ENCODE measurements at places on chromosomes 5 and 9.

- no peak for DNase-seq
Measured at GRCh38 chr5:131256507-131256823, 7.4 kb upstream of the CDC42SE2 start.

GRCh38 chr5:96284727-96285389 lies 148.2 kb downstream of the PCSK1 start:
- no peak for DNase-seq

DNA sequence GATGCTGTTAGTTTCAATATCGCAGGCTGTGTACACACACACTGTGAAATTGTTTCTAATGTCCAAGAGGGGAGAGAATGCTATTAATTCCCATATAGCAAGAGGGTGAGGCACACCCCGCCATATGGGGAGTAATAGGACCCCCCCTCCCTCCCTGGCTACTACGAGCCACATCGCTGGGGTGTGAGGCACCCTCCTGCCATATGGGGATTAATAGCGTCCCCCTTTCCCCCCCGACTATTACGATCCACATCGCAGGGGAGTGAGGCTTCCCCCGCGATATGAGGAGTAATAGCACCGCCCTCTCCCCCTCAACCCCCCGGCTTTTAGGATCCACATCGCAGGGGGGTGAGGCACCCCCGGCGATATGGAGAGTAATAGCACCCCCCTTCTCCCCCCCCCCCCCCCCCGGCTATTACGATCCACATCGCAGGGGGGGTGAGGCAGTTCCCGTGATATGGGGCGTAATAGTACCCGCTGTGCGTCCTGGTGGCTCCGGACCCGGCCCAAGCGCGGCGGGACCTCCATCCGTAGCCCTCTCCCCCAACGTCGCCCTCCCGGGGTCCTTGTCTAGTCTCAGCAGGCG lies 494 bp upstream of the STK32A start:
- DNase-seq: no peak

DNA sequence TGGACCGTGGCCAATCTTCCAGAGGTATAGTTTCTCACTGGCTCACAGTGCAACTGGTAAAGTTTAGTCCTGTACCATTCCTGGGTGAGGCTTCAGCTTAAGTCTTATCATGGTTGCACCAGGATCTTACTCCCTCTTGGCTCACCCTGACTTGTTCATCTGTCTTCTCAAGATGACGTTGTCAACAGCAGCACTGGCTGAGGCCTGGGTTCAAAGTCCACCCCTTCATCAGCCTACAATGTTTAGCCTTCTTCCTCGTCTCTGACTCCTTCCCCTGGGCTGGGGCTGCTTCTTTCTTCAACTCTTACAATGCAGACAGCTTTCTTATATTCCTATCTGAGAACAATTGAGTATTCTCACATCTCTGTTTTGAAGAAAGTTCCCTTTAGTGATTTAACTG lies 311.1 kb upstream of the CLINT1 start:
- no peak for DNase-seq

DNA sequence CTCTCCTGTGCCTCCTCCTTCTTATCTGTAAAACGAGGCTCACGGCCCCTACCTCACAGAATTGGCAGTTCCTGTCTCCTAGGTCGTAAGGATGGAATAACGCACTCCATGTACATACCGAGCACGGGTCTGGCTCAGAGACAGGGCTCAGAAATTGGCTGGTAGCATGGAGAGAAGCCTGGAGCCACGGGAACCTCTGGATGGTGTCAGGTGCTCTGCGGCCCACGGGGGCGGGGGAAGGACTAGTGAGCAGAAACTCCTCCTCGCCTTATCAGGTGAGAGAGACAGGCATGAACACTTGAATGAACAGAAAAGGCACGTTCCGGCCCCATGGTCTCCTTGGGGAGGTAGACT lies 15.4 kb upstream of the C5orf47 start:
- no peak for DNase-seq

DNA sequence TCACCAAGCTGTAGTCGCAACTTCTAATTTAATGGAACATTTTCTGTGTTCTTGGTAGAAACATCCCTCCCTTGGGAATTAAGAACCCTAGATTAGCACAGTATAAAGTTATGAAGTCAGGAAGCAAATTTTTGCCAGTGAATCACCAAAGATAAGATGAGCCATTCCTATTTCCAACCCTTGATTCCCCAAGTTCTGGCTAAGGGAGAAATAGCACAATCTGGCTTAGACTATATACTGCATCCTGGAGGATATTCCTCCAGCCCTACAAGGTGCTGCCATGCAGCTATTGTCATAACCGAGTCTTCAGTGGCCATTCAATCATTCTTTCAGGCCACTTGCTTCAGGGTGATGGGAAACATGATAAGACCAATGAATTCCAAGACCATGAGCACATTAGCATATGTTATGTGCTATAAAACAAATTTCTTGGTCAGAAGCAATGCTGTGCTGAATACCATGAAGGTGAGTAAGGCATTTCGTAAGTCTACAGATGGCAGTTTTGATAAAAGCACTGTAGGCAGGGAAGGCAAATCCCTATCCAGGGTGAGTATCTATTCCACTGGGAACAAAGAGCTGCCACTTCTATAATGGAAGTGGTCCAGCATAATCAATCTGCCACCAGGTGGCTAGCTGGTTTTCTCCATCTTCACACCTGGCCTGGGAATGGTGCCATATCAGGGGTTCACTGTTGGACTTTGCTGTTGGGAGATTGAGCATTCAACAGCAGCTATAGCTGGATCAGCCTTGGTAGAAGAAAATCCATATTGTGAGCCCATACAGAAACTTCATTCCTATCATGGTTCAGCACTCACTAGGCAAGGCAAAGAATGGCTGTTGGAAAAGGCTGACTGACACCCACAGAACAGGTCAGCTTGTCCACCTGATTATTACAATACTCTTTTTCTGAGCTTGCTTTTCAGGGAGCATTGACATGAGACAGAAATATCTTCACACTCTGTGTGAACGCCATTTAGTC lies 19.6 kb upstream of the ARL15 start:
- DNase-seq: peak; percentile 55

GRCh38 chr9:129626079-129626624 lies at the start of gene NTMT1:
Gene NTMT1, plus strand, starts transcription at chr9:129626163. Its CDS starts 6,541 bp downstream, at chr9:129632704.
- peak; percentile 74 for DNase-seq

- no peak for DNase-seq
Measured at GRCh38 chr5:171534043-171534895, 114.8 kb downstream of the FGF18 start.

- DNase-seq: no peak
Measured at GRCh38 chr5:142164315-142164714, 55.7 kb downstream of the NDFIP1 start.

DNA sequence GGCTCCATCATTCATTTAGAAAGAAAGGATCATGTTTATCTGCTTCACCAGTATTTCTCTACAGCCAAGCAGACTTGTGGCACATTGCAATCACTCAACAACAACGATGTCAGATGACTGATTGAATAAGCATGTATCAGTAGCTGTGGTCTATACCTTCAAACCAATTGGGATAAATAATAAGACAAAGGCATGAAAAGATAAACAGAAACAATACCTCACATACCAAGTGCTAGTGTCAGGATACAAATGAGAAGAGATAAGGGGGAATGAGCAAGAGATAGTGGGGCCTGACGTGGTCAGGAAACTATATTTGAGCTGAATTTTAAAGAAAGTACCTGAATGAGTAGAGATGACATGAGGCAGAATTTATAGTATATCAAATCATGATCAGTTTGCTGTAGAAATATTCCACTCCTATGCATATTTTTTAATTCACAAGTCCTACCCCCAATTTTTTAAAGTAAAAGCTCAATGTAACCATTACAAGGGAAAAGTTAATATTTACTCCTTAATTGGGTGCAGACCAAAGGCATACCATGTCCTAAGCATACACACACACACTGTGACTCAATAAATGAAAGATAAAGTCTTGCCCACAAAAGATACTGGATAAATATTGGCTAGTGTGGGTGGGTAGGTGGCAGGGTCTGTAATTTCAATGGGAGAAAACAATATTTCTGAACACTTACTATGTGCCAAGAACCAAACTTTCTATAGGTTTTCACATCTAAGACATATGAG lies 284.5 kb downstream of the SPOCK1 start:
- DNase-seq: no peak

- no peak for DNase-seq
Measured at GRCh38 chr9:107807183-107807582, 317.6 kb upstream of the KLF4 start.

DNA sequence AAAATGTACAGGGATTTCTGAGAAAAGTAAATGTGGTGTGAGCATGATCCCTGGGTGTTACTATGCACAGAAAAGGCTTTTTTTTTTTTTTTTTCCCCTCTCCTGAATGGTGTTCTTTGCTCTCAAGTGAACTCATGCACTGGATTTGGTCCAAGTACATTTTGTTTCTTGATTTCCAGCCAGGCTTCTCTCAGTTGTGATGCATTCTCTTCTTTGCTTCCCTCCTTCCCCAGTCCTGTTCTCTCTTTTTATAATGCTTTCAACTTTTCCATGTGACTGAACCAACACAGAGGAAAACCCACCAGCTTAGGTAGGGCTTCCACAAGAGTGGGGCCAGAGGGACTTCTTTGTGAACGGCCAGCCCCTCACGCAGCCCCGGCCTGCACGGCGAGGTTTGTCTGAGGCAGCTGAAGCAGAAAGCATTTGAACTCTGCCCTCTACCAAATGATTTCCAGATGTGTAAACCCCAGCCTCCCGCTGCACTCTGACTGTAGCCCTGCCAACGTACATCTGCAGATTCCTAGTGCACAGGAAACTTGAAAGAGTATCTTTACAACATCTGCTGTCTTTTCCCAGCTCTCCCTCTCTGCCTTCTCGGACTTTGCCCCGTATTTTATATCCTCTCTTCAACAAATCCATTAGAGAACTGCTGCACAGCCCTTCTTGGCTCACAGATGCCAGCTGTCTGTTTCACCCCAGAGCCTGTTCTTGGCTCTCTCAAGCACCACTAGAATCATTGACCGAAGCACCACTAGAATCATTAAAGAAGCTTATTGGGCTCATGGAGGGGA lies 71.8 kb upstream of the CD180 start:
- peak; percentile 1 for DNase-seq

DNA sequence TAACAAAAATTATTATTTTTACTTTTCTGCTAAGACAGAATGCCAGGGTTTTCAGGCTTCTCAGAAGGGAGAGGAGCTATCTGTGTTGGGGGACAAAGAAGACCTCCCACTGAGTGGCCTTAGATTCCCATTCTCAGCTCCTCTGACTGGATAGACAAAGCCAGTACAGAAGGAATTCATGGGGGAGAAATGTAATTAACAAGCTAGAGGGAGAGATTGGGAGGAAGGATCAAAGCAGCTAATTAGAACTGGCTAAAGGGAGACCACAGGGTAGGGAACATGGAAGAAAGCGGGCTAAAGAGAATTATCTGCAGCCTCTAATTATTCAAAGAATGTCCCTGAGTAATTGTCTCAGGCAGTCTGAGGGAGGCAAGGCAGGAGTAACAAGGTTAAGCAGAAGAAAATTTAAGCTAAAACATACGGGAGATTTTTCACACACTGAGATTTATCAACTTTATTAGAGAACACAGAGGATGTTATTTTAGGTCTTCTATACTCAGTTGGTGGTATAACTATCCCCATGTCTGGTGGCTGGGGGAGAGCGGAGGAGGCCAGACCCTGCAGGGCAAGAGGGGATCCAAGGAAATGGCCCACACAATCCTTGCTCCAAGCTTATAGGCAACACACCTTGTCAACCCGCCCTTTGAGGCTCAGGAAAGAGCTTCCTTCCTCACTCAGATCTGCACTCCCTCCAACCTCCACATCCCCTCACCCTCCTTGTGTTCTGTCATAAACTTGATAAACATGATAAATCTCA lies 87.7 kb upstream of the LRRTM2 start:
- no peak for DNase-seq

DNA sequence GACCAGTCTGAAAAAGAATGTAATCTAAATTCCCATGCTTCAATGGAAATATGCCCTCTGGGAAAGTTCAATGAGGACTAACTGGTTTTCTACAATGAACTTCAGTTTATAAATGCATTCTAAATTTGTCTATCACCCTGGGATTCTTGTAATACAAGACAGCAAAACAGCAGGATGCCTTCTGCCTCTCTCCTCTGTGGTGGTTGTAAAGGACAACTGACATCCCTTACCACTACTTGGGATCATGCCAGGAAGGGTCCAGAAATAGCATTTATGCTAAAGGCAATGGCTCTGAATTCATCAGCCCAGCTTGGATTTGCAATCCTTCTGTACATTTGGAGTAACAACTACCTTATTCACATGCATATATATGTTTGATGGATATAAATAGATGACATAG lies 97.3 kb upstream of the ADAMTS16 start:
- no peak for DNase-seq

DNA sequence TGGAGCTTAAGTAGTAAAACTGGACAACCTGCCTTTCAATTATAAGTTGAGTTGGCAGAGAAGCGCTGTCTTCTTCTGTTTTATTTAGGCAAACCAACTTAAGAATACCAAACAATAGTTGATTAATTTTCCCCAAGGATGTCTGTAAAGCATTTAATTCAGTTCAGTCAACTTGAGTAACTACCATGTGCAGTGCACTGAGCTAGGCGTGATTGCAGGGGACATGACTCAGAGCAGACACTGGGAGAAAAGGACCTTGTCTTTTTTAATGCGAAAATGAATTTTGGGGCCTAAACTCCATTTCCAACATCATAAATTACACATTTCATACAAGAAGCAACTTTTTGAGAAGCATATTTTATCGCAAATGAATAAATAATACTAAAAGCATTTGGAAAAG lies 66.3 kb downstream of the FBXL7 start:
- no peak for DNase-seq

- DNase-seq: no peak
Measured at GRCh38 chr5:32595118-32595517, 9.8 kb downstream of the SUB1 start.

DNA sequence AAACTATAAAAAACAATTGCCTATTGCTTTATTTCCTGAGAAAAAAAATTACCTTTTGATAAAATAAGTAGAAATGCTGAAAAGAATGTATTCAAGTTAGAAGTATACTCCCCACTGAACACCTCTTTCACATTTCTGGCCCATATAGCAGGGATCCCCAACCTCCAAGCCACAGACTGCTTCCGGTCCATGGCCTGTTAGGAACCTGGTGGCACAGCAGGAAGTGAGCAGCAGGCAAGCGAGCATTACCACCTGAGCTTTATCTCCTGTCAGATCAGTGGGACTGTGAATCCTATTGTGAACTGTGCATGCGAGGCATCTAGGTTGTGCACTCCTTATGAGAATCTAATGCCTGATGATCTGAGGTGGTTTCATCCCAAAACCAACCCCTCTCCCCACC lies 563.9 kb downstream of the RAB3C start:
- DNase-seq: no peak

DNA sequence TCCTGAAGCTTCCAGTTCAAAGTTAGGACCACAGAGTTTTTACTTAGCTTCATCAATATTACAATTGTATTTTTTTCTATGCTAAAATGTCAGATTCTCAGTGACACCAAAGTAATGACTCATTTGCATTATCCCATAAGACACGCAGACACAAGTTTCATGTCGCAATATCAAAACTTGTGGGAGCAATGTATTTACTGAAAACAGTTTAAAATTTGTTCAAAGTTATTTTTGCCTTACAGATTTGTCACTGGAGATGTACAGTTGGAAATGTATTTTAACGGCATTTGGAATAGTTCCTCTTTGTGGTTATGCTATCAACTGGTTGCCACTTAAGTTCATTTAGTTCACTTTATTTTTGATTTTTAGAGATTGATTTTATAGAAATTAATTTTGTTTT lies 36.2 kb upstream of the DAP start:
- no peak for DNase-seq

- DNase-seq: no peak
Measured at GRCh38 chr9:7799944-7800285, 337 bp upstream of the DMAC1 start.

GRCh38 chr9:136093346-136093986 lies 1.6 kb downstream of the NACC2 start:
- DNase-seq: no peak

GRCh38 chr9:109791003-109791677 lies 11.1 kb downstream of the PALM2AKAP2 start:
- no peak for DNase-seq
